Stimulated activated CD8-positive, alpha-beta memory T cell treated with anti-CD3 and anti-CD28 coated beads, Interleukin-7, amount 100 ng/mL, for 1 hour (primary cell): ENCODE measurements at places on chromosomes 7 and 10.

DNA sequence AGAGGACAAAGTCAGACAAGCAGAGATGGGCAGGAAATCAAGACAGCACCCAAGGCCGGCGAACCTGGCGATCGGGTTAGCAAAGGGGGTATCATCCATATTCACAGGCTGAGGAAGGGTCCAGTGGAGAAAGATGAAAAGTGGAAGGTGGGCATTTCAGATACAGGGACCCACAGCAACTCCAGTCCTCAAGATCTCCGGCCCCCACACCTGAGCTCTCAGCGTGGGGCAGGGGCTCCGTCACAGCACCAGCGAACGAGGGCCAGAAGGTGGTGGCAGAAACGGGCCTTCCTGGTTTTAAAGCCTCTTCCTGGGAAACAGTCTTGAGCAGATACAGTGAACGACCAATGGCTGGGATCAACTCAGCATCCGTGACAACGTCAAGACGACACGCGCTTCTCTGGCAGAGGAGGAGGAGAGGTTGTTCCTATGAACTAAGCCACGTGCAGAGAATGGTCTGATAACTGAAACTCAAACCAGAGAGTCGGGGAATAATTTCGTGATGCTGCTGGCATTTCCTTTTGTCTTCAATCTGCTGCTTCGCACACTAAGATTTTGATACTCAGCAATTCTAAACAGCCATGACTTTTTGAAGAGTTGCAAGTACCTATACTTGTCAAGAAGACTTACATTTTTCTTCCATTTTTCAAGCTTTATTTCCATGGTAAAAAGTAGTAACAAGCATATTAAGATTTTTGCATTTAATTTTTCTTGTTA, 219.8 kb downstream of the ZMYND11 start:
- DNase-seq, result no peak

- no peak for DNase-seq
Observed at GRCh38 chr7:23893176-23893941, 183.3 kb downstream of the STK31 start.

DNA sequence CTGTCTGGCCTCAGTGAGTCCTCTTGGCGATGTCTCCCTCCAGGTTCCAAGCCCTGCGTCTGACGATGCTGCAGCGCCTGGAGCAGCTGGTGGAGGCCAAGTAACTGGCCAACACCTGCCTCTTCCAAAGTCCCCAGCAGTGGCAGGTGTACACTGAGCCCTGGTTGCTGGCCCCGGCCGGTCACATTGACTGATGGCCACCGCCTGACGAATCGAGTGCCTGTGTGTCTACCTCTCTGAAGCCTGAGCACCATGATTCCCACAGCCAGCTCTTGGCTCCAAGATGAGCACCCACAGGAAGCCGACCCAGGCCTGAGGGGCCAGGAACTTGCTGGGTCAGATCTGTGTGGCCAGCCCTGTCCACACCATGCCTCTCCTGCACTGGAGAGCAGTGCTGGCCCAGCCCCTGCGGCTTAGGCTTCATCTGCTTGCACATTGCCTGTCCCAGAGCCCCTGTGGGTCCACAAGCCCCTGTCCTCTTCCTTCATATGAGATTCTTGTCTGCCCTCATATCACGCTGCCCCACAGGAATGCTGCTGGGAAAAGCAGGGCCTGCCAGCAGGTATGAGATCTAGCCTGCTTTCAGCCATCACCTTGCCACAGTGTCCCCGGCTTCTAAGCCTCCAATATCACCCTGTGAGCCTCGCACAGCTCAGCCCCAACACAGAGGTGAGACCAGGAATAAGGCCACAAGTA, 7.3 kb upstream of the ZNF22 start:
- DNase-seq, result no peak

DNA sequence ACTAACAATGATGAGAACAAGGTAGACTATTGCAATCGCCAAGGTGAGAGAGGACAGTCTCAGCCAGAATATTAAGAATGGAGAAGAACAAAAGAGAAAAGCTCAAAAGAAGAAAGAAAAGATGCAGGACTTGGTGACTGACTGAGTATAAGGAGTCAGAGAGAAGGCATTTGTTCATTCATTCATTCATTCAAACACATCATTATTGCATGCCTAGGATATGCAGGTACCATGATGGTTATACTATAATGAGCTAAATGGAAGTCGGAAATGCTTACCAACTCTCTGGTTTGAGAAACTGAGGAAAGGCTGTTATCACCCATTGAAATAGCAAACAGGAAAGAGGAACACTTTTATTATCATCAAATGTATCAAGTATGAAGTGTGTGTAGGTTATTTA, 180.7 kb downstream of the IMMP2L start:
- no peak for DNase-seq

DNA sequence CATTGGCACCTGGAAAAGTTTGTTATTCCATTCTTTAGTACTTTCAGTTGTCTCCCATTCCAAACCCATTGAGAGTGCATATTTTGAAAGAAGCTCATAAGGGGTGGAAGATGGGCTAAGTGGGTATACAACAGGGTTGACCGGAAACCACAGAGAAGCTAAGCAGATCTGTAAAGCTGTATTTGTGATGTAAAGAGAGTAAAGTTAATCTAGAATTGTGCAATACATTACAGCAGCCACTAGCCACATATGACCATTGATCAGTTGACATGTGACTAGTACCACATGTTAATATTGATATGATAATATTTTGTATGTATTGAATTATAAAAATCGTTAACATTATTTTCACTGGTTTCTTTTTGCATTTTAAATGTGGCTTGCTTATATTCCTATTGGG, 4.9 kb upstream of the PNLIP start:
- no peak for DNase-seq

GRCh38 chr7:91093181-91093580, 171.1 kb upstream of the FZD1 start:
- DNase-seq, result no peak
